ENCODE measurements at places on chromosomes 11 and 22.

GRCh38 chr11:13423372-13423771 is 39.6 kb downstream of the BTBD10 start:
- DNase-seq, result no peak

- no peak for DNase-seq
These were observed 88.7 kb downstream of the C11orf58 start for GRCh38 chr11:16827139-16827538.

DNA sequence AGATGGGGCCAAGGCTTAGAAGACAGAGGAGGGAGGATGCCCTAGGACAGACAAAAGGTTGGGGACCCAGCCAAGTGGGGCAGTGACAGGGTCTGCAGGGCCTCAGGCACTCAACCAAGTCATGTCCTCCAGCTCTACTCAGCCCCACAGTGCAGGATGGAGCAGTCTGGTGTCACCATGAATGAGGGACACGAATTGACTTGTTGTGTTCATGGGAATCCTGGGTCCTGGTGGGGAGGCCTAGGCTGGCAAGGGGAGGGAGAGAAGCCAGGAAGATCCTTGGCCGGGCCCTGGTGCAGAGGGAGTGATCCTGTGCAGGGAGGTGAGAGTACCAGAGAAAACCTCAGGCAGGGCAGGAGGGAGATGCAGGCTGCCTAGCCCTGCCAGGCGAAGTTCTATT is 12.0 kb downstream of the P2RY6 start:
- no peak for DNase-seq

- peak; percentile 21 for DNase-seq
These were observed 823 bp downstream of the CEP57 start for GRCh38 chr11:95790933-95791708.

- DNase-seq, result no peak
These were observed 157.7 kb downstream of the MAML2 start for GRCh38 chr11:96185220-96185768.

DNA sequence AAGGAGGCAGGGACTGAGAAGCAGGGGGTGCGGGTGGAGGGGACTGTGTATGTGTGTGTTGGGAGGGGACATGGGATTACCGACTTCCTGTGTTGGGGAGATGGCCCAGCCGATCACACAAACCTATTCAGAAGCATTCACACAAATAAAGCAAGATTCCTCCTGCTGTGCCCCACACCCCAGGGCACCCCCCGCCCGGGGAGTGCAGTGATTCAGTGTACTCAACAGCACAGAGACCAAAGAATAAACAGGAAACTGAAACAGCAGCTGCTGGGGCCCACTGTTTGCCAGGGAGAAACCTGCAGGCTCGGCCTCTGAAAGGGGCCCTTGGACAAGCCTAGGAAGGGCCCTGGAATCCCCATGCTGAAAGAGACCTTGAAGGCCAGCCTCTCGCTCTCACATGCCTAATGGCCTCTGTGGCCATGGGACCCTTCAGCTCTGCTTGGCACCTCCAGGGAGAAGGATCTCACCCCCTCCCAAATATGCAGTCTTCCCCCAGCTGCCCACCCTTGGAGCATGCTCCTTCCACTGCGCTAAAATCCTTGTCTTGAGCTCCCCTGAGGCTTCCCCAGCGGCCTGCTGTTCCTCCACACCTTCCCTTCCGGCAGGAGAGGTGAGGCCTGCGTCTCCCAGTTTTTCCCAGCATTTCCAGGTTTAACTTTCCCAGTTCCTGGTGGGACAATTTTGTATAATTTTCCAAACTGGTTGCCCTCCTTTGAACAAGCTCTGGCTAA is 72.9 kb downstream of the CSNK2A3 start:
- DNase-seq, result no peak

GRCh38 chr11:2542406-2542805 is 97.6 kb downstream of the KCNQ1 start:
- no peak for DNase-seq

DNA sequence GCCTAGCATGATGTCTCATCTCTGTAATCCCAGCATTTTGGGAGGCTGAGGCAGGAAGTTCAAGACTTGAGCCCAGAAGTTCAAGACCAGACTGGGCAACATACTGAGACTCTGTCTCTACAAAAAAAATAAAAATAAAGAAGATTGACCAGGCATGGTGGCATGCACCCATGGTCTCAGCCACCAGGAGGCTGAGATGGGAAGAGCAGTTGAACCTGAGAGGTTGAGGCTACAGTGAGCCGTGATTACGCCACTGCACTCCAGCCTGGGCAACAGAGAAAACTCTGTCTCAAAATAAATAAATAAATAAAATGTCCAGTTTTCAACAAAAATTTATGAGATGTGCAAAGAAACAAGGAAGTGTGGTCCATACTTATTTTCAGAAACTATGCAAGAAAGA is 28.3 kb downstream of the EFCAB6 start:
- no peak for DNase-seq

GRCh38 chr11:117481885-117482284 is 154.2 kb downstream of the CEP164 start:
- no peak for DNase-seq

DNA sequence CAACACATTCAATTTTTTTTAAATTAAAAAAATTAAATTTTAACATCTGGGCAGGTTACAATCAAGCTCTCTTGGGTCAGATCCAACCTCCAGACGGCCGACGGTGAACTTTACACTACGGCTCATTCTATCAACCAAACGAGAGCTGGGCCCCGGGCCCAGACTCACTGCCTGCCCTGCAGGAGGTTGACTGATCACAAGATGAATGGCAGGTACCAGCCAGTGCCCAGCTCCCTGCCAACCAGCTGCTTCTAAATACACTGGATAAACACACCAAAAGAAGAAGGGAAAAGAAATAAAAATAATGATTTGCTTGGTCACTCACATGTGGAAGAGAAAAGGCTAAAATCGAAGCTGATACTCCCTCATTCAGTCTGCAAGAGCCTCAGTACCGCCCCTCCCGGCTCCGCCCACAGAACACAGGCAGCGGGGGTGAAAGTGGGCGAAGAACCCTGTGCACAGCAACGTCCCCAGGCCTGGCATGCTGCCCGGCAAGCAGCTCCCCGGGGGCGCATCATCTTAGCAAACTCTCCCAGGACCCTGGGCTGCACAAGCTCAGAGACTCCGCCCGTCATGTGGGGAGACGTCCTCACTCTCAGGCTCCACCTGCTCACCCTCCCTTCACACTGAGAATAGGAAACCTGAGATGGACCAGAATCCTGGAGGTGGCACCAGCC is 303.4 kb downstream of the SHANK2 start:
- no peak for DNase-seq

GRCh38 chr22:35719212-35719875 is 1.7 kb downstream of the APOL5 start:
- DNase-seq, result no peak

DNA sequence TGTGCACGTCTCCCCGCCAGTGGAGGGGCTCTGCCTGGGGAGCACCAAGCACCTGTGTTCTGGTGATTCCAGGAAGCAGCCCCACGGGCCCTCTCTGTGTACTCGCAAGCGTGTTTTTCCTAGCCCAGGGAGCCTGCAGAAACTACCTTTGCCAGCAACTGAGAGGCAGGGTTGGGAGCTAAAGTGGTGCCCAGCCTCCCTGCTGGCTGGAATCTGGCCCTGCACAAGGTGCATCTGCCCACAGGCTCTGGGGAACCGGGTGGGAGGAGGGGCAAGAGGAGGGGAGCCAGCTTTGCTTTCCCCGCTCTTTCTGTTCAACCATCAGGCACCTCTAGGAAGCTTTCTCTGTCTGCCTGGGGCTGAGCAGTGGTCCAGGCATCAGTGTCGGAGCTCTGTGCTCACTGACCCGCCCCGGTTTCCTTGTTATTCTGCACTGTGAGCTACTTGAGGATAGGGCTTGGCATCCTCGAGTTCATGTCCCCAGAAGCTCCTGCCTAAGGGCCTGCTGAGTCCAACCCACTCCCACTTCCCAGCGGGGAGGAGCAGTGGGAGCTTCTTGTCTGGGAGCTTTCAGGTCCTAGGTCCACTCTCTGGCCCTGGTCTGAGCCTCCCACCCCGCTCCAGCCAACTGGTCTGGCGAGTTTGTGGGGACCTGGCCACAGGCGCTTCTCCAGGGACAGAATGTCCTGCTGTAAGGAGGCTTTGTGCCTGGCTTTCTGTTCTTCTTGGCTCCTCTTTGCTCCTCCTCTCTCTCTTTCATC is 14.9 kb downstream of the DAGLA start:
- DNase-seq, result no peak

GRCh38 chr11:45855308-45855707 is 8.0 kb downstream of the CRY2 start:
- no peak for DNase-seq

DNA sequence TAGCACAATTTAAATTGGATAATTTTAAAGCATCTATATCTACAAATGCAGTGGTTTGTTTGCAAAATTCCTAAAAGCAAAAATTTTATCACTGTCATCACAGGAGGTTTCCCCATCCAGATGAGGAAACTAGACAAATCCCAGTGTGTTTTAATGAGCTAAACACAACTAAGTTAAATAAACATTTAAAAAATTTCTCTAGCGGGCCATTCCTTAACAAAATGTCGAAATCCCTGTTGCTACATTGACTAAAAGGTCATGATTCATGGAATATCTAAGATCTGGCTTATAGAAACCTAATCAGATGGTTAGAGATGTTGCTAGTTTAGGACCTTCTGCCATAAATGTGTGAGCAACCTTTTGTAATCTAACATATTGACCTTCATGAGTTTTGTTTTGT is 107.3 kb upstream of the BDNF start:
- DNase-seq, result no peak

DNA sequence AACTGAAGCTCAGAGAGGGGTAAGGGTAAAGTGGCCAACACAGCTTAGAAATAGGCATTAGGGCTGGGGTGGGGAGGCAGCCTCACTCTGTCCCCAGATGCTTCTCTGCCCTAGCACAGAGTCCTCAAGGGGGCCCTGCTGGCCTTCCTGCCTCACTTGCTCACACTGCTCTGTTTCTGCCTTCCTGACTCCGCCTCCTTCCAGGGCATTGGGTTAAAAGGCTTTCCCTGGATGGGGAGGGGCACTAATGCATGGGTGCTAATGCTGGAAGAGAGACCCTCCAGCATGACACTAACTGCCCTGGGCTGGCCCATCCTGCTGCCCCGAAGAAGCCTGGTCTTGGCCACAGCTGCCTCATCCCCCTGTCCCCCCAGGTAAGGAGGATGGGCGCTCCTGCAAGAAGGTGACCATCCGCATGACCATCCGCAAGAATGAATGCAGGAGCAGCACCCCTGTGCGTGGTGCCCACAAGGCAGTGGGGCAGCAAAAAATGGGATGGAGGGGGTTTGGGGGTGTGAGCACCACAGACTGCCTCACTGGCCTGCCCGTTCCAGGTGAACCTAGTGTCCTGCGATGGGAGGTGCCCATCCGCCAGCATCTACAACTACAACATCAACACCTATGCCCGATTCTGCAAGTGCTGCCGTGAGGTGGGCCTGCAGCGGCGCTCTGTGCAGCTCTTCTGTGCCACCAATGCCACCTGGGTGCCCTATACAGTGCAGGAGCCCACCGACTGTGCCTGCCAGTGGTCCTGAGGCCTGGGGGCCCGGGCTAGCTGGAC is 74.0 kb upstream of the MYOD1 start:
- DNase-seq, result no peak

DNA sequence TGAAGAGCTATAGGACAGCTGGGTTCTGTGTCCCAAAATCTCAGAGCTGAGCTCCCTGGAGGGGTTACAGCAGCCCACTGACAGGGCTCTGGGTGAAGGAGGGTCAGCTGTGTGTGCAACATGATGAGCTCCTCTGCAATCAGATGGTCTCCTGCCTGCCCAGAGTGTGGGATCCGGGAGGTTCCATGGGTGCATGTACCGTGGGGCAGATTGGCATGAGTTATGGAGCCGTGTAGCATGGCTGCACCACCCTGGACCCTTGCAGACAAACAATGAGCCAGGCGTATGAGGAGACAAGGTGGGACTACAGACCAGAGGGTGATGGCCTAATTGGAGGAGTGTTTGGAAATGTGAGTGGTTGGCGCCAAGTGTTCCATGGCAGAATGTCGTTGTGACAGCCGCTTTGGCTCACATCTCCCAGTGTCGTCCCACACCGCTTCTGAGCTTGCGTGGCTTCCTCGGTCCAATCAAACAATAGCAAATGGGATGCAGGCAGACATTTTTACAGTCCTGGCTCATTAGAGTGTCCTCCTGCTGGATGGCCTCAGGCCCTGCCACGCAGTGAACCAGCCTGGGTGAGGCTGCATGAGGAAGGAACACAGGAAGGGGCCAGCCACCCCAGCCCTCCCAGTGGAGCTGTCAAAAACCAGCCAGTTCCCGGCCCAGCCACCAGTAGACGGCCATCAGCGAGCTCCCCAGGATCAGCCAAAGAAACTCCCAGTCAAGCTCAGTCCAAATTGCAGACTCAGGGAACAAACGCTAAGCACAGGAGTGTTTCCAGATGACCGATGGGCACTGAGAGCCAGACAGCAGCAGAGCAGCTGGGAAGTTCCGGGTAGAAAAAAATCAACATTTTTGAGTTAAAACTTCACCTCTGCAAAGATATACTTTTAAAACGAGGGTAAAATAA is 1066.9 kb downstream of the BRD1 start:
- DNase-seq, result no peak

DNA sequence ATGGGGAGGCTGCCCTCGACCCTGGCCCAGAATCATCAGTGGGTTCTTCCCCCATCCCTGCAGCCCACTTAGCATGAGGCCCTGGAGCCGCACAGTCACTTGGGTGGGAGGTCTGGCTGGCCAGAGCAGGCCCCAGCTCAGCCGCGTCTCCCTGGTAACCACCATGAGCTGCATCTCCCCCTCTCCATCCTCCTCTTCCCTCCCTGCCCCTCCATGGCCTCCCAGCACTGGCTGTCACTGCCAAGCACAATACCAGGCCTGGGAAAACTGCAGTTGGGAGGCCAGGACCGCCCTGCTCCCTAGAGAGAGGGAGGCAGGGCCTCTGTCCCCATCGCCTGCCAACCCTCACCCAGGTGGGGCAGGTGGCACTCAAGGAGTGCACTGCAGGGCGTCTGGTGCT is 8.0 kb downstream of the CSDC2 start:
- DNase-seq, result no peak

DNA sequence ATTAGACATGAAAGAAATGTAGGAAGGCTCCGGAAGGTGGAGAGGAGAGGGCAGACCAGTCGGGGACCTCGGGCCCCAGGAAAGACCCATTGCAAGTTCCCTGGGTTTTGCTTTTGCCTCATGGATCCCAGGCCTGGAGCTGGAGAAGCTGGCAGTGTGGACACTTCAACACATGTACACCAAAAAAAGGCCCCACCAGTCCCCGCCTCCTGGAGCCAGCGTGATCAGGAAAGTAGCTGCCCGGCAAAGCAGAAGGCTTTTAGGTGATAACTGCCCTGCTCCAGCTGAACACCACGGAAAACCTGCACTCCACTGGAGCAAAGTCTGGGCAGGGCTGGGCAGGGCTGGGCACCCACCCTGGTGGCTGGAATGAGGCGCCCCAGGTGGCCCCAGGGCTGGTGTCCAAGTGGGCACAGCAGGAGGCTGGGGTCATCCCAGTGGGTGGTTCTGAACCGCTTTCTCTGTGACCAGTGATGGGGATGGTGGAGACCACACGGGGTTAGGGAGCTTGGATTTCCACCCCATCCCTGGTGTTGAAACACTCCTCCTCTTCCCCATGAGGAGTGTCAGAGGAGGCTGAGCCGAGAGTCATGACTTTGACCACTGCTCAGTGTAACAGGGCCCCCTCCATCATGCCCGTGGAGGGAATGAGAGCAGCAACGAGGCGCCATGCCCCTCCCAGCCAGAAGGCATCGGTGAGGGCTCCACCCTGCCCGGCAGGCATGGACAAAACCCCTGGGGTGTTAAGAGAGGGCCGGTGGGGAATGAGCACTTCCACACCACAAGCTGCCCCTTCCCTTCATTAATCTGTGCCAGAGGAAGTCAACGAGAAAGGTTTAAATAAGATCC is 16.9 kb upstream of the MUC5AC start:
- DNase-seq, result no peak

- no peak for DNase-seq
These were observed 302.8 kb upstream of the NCAM1 start for GRCh38 chr11:112658431-112658878.

- no peak for DNase-seq
These were observed 2.1 kb downstream of the LGALS12 start for GRCh38 chr11:63508009-63508408.

Data from stimulated activated CD4-positive, alpha-beta T cell treated with anti-CD3 and anti-CD28 coated beads, TNF-alpha, amount 100 ng/mL, for 24 hours (primary cell).